Glutamatergic neuron (in vitro differentiated cells): ENCODE measurements at places on chromosomes 4 and X. TPM values are rescaled to one million over a fixed set of nuclear protein-coding genes. Genes with fewer than 3 reads are reported as not detected.

Gene TMPRSS11E
- total RNA-seq: not detected

- peaks cover 9% of the 10 kb centered on the region for H3K4me1 ChIP-seq
- no peaks in the 10 kb centered on the region for H3K36me3 ChIP-seq
- no peak for DNase-seq
- H3K4me3 ChIP-seq: no peak overlapping the region
Observed at GRCh38 chr4:8215001-8215427, 15.9 kb downstream of the SH3TC1 start.

GRCh38 chrX:106039920-106040319 is 1.4 kb upstream of the SERPINA7 start:
- H3K27ac ChIP-seq: no peak overlapping the region
- no peak overlapping the region for H3K4me3 ChIP-seq
- DNase-seq: no peak
- no peaks in the 10 kb centered on the region for H3K36me3 ChIP-seq

DNA sequence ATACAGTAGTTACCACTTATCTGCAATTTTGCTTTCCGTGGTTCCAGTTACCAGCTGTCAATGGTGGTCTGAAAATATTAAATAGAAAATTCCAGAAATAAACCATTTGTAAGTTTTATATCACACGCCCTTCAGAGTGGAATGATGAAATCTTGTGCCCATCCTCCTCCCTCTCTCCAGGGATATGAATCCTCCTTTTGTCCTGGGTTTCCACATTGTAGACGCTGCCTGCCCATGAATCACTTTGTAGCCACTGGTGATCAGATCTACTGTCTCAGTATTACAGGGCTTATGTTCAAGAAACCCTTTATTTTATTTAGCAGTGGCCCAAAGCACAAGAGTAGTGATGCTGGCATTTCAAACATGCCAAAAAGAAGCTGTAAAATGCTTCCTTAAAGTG is 198.6 kb downstream of the KCNIP4 start:
- peaks cover 9% of the 10 kb centered on the region for H3K4me1 ChIP-seq
- no peak for DNase-seq
- no peaks in the 10 kb centered on the region for H3K36me3 ChIP-seq
- no peaks in the 10 kb centered on the region for H3K27me3 ChIP-seq
- no peak overlapping the region for H3K4me3 ChIP-seq

DNA sequence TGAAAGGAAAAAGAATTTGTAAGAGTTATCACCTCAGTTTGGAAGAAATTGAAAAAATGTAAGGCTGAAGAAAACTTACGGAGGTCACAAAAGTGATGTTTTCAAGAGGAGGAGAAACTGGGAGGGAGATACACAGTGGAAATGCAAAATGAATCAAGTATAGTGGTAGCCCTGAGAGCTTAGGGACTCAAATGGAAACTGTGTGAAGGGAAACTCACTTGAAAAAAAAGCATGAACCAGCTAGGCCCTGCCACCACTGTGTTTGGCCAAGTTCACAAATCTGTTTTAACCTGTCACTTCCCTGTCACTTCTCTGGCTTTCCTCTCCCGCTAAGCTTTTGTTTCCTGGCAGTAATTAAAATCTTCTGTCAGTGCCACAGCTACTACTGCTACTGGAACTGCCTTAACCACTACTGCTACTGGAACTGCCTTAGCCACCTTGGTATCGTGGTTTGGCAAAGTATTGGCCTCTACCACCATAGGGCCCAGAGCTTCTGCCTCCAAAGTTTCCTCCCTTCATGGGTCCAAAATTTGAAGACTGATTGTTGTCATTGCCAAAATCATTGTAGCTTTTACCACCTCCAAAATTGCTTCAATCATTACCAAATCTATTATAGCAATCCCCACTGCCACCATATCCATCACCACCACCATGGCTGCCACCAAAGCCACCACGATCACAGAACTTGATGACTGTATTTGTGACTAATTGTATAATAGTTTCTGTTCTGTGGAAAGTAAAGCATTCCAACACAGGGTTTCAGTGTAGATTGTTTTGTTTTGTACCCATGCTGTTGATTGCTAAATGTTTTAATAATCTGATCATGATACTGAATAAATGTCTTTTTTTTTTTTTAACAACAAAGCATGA is 41.5 kb downstream of the SMARCA5 start:
- H3K36me3 ChIP-seq: no peaks in the 10 kb centered on the region
- peaks cover 3% of the 10 kb centered on the region for H3K4me1 ChIP-seq
- DNase-seq: no peak

Gene NXF2
- 1.4 TPM for total RNA-seq

Gene NPY1R
- 0.54 TPM for total RNA-seq

DNA sequence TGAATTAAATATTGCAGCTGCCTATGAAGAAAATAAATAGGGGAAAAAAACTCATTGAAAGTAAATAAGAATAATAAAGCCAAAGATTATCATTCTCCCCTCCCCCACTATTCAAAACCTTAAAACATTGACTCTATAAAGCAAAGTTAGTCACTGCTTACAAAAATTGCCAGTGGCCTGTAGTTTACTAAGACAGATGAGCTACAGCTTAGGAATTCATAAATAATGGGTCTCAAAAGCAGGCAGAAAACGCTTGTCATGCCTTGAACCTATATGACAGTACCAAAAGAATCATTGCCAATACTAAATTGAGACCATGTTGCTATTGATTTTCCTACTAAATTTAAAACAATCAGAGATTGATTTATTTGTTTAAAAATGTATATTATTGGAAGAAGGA is 78.9 kb downstream of the SLC10A7 start:
- H3K36me3 ChIP-seq: peaks cover 5% of the 10 kb centered on the region
- peaks cover 12% of the 10 kb centered on the region for H3K4me1 ChIP-seq
- H3K27ac ChIP-seq: no peak overlapping the region
- H3K27me3 ChIP-seq: peaks cover 5% of the 10 kb centered on the region
- no peak overlapping the region for H3K4me3 ChIP-seq
- DNase-seq: no peak

DNA sequence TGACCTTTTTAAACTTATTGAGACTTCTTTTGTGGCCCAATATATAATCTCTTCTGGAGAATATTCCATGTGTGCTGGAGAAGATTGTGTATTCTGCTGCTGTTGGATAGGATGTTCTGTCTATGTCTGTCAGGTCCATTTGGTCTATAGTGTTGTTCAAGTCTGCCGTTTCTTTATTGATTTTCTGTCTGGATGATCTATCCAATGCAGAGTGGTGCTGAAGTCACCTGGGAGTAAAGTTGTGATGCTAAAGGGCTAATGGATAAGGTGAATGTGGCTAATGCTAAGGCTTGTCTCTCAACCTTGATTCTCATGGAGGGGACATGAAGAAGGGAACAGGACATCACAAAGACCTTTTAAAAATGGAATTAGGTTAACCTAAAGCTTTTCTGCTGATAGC is 72.0 kb upstream of the AP1S2 start:
- no peaks in the 10 kb centered on the region for H3K36me3 ChIP-seq
- peaks cover 7% of the 10 kb centered on the region for H3K4me1 ChIP-seq
- H3K27ac ChIP-seq: peak overlapping the region; percentile 78
- peaks cover 3% of the 10 kb centered on the region for H3K27me3 ChIP-seq

- H3K27ac ChIP-seq: no peak overlapping the region
- no peaks in the 10 kb centered on the region for H3K4me1 ChIP-seq
- no peaks in the 10 kb centered on the region for H3K27me3 ChIP-seq
- H3K4me3 ChIP-seq: no peak overlapping the region
Observed at GRCh38 chr4:150546286-150546685, 35.7 kb upstream of the MAB21L2 start.

DNA sequence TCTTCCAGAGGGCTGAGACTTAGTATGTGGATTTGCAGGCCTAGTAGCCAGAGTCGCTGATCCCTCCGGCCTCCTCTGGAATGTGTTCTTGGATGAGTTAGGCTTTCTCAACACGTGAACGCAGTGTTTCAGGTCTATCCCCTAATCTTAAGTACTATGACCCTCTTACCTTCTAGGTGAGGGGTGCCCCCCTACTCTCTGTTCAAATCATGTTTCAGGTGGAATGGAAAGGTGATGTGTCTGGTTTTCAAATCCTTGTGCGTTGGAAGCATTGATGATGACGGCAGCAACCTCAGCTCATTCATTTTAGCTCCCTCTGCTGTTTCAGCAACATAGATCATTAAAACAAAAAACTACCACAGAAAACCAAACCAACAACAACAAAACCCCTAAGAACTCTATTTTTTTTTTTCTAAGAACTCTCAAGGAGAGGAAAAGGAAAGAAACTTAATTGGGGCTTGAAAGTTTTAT is 56.4 kb downstream of the RWDD4 start:
- no peak overlapping the region for H3K4me3 ChIP-seq
- peaks cover 5% of the 10 kb centered on the region for H3K36me3 ChIP-seq
- H3K4me1 ChIP-seq: no peaks in the 10 kb centered on the region
- no peak overlapping the region for H3K27ac ChIP-seq

- DNase-seq: no peak
- peaks cover 7% of the 10 kb centered on the region for H3K27me3 ChIP-seq
- H3K4me3 ChIP-seq: no peak overlapping the region
- H3K4me1 ChIP-seq: peaks cover under 1% of the 10 kb centered on the region
Observed at GRCh38 chr4:181971411-181971810, 271.8 kb upstream of the TENM3 start.

DNA sequence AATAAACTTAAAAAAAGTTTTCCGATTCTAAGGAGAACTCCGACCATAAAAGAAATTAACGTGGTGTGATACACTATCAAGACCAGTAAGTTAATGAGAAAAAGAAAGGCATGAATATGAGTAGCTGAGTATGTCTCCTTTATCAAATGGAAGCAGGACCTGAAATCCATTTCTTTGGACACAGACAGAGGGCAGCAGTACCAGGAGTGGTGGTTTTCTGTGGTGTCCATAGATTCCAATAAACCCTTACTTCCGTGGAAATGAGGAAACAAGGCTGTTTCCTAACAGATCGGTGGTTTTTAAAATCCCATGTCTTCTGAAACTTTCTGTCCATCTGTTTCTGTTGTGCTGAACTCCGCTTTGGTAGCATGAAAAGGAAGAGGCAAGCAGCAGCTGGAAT is 128.5 kb upstream of the TSPAN5 start:
- peaks cover 1% of the 10 kb centered on the region for H3K4me1 ChIP-seq
- H3K36me3 ChIP-seq: no peaks in the 10 kb centered on the region
- H3K27ac ChIP-seq: no peak overlapping the region
- H3K4me3 ChIP-seq: no peak overlapping the region
- no peaks in the 10 kb centered on the region for H3K27me3 ChIP-seq

Gene NAP1L5
- 20.9 TPM for total RNA-seq

GRCh38 chr4:28675582-28675981 is 1814.9 kb downstream of the STIM2 start:
- no peak overlapping the region for H3K4me3 ChIP-seq
- H3K4me1 ChIP-seq: no peaks in the 10 kb centered on the region
- H3K27ac ChIP-seq: no peak overlapping the region
- H3K36me3 ChIP-seq: no peaks in the 10 kb centered on the region
- H3K27me3 ChIP-seq: no peaks in the 10 kb centered on the region
- no peak for DNase-seq

Gene ZCCHC18
- 12.1 TPM for total RNA-seq

GRCh38 chrX:154473683-154474082 is 5.4 kb downstream of the LAGE3 start:
- peaks cover 3% of the 10 kb centered on the region for H3K4me1 ChIP-seq
- no peak for DNase-seq
- H3K27me3 ChIP-seq: peaks cover 1% of the 10 kb centered on the region
- H3K36me3 ChIP-seq: no peaks in the 10 kb centered on the region
- no peak overlapping the region for H3K4me3 ChIP-seq

DNA sequence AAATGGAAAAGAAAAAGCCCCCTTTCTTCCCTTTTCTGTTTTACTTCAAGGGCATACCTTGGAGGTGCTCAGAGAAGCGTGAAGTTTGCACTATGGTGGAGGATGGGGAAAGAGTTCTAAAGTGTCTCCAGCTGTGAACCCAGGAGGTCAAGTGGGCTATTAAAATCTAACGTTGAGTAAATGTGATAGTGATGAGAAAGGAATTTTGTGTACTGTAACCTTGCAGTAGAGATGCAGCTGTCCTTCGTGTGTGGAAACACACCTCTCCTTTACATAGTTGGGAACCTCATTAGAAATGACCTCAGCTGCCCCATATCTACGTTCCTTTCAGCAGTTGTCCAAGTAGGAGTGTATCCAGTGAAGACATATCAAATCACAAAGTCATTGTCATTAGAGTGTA is 26.5 kb downstream of the ADH5 start:
- no peak for DNase-seq
- H3K36me3 ChIP-seq: no peaks in the 10 kb centered on the region
- H3K27ac ChIP-seq: no peak overlapping the region
- peaks cover 7% of the 10 kb centered on the region for H3K4me1 ChIP-seq
- no peak overlapping the region for H3K4me3 ChIP-seq

- H3K27ac ChIP-seq: no peak overlapping the region
- no peak for DNase-seq
- H3K36me3 ChIP-seq: no peaks in the 10 kb centered on the region
- H3K4me1 ChIP-seq: peaks cover 7% of the 10 kb centered on the region
- peaks cover 15% of the 10 kb centered on the region for H3K27me3 ChIP-seq
Observed at GRCh38 chr4:1080961-1081688, 32.2 kb downstream of the RNF212 start.

Gene TECRL
- total RNA-seq: not detected

Gene HTR2C
- total RNA-seq: not detected

Gene HMGB3
- 131 TPM for total RNA-seq

DNA sequence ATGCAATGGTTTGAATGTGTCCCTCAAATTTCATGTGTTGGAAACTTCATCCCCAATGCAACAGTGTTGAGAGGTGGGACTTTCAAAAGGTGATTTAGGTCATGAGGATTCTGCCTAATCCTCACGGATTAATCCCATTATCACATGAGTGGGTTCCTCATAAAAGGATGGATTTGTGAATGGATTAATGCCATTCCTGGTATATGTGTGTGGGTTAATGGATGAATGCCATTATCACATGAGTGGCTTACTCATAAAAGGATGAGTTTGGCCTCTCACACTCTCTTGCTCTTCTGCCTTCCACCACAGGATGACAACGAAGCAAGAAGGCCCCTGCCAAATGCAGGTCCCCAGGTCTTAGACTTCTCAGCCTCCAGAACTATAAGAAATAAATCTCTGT is 30.5 kb upstream of the NEUROG2 start:
- H3K27me3 ChIP-seq: no peaks in the 10 kb centered on the region
- H3K4me1 ChIP-seq: no peaks in the 10 kb centered on the region
- no peak overlapping the region for H3K27ac ChIP-seq
- H3K4me3 ChIP-seq: no peak overlapping the region
- DNase-seq: no peak
- no peaks in the 10 kb centered on the region for H3K36me3 ChIP-seq

GRCh38 chr4:183657564-183657963 is 1.4 kb downstream of the RWDD4 start:
- H3K27me3 ChIP-seq: peaks cover 2% of the 10 kb centered on the region
- peaks cover 10% of the 10 kb centered on the region for H3K4me1 ChIP-seq
- no peaks in the 10 kb centered on the region for H3K36me3 ChIP-seq
- H3K27ac ChIP-seq: no peak overlapping the region
- no peak for DNase-seq
